ENCODE measurements at places on chromosomes 6 and 20. TPM values are rescaled to one million over a fixed set of nuclear protein-coding genes. Genes with fewer than 3 reads are reported as not detected.

The RCAN2 gene
- 4.9 TPM for polyA plus RNA-seq

The PSMG4 gene
- 24.8 TPM for polyA plus RNA-seq

The C4B gene
- 20.3 TPM for polyA plus RNA-seq

The B3GAT2 gene
- polyA plus RNA-seq: 1.8 TPM

The PRRT1 gene
- polyA plus RNA-seq: 4.7 TPM
